ENCODE measurements at places on chromosomes 13 and 19.

DNA sequence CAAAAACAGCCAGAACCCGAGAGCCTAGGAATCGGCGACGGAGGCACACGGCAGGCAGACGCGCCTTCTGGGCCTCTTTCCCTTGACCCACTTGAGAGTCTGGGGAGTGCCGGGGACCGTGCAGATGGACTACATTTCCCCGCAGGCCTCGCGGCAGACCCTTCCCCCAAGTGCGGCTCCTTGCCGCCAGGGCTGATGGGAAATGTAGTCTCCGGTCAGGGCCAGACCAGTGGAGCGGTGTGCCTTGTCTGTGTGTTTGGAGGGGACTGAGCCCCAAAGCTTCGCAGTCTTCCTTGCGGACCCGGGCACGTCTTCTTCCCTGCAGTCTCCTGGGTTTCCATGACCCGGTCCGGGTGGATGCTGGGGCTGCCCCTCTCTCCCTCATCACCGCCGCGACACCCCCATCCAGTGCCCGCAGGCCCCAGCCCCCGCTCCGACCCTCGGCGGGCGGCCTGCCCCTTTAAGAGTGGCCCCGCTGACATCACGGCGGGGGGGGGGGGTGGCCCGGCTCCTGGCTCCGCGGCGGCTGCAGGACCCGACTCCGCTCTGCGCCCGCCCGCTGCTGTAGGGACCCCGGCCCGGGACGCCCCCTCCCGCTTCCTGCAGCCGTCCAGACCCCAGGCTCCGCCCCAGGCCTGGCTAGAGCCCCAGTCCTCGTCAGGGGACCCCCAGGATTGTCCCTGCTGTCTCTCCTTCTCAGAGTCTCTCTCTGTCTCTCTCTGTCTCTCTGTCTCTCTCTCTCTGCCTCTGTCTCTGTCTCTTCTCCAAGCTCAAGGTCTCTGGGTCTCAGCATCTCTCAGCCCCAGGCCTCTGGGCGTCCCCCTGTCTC is 758 bp upstream of the CACNG7 start:
- no peak for DNase-seq

GRCh38 chr19:37334179-37335071 is 36.5 kb upstream of the ZNF527 start:
- no peak for DNase-seq

- DNase-seq = no peak
These were observed 27.8 kb upstream of the OR1M1 start for GRCh38 chr19:9058905-9059667.

DNA sequence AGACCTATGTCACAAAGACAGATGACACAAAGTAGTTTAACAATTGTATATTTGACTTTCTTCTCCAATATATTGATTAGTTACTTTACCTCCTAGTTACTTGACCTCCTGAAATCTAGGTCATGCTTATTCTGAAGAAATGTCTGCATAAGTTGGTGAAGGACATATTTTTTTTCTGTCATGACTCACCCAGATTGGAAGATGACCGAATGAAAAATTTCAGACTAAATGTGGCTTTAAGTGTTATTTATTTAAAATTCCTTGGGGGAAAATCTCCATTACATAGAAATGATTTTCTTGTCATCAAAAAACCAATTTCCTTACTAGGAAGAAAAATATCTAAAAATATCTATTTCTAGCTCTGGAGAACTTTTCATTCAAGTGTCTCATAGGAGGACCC is 217.1 kb downstream of the POSTN start:
- DNase-seq = no peak

DNA sequence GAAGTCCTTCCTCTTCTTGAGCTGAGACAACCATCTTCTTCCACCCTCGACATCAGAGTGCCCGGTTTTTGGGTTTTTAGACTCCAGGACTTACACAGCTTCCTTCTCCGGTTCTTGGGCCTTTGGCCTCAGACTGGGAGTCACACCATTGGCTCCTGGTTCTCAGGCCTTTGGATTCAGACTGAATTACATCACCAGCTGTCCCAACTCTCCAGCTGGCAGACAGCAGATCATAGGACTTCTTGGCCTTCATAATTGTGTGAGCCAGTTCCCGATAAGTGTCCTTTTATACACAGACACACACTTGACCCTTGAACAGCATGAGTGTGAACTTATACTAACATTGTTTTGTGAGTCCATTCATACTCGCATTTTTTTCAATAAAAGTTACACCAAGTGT is 166.0 kb upstream of the UBL3 start:
- no peak for DNase-seq

GRCh38 chr13:110942248-110942981 is 27.5 kb upstream of the ANKRD10 start:
- no peak for DNase-seq

GRCh38 chr19:41299046-41299754 is 10.8 kb upstream of the CCDC97 start:
- DNase-seq = no peak

DNA sequence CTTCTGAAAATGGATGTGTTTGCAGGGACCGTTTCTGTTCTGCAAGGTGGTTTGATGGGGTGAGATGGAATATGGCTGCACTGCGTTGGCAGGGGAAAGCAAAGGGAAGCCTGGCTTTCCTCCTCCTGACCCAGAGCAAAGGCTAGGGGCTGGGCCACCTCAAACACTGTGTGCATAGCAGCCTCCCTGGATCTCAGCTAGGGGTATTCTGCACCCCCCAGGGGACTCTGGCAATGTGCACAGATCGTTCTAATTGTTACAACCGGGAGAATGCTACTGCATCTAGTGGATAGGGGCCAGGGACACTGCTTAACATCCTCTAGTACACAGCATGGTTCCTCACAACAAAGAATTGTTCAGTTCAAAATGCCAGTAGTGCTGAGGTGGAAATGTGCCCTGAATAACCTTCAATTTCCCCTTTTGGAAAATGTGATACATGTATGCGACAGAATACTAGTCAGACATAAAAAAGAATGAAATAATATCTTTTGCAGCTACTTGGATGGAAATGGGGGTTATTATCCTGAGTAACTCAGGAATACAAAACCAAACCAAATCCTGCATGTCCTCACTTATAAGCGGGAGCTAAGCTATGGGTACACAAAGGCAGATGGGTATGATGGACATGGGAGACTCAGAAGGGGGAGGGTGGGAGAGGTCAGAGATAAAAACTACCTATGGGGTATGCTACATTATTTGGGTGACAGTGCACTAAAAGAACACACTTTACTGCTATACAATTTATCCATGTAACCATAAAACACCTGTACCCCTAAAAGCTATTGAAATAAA is 671.2 kb downstream of the UQCRFS1 start:
- no peak for DNase-seq

DNA sequence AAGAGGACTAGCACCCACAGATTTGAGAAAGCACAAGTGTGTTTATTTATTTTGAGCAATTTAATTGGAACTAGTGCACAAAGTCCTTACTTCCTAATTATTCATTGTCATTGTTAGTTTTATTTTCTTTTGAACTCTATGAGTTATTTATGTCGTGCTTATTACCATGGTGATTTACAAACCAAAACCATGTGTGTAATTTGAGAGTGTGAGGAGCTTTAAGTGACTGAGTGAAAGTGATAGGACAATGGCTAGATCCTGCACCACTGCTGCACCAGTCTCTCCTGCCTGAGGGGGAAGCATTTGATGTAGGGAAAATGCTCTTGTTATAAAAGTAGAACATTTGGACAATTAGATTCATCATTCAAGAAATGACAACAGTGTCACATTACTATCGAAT is 172.3 kb upstream of the KLF12 start:
- peak; percentile 38 for DNase-seq

- DNase-seq = no peak
These were observed 100.0 kb upstream of the SOX1 start for GRCh38 chr13:111966933-111967332.

DNA sequence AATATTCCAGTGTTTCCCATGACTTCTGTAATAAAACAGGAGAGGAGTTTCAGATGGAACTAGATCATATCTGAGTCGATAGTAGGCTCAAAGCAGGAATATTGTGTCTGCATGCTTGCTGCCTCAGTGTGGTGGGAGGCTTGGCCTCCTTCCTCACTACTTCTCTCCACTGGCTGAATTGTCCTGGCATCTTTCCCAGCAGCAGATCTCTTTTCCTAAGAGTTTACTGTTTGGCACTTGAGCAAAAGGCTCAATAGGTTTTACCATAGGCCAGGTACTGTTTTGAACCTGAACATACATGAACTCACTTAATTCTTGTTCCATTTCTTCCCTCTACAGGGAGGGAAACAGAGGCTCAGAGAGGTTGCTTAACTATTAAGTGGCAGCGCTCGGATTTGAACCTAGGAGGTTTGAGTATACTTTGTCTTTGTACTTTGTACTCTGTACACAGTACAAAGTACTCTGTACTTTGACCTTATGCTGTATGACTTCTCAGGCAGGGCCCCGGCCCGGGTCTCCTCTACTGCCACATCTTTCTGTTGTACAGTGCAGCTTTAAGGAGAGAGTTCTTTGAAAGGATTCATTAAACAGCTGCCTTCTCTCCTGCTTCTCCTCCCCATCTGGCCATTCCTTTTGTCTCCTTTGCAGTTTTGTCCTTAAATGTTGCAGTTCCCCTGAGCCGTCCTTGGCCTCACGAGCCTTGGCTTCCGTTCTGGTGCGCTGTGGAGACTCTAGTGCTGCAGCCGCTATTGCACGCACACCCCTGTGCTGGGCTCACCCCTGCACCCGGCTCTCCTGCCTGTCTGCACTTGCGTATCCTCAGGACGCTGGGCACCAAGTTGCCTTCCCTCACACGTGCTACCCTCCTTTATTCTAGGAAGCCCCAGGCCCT is 8.1 kb downstream of the B3GLCT start:
- DNase-seq = no peak

- DNase-seq = no peak
These were observed 14.9 kb downstream of the TIMM13 start for GRCh38 chr19:2412449-2412848.

GRCh38 chr13:33764716-33765115 is 53.2 kb upstream of the RFC3 start:
- DNase-seq = no peak

DNA sequence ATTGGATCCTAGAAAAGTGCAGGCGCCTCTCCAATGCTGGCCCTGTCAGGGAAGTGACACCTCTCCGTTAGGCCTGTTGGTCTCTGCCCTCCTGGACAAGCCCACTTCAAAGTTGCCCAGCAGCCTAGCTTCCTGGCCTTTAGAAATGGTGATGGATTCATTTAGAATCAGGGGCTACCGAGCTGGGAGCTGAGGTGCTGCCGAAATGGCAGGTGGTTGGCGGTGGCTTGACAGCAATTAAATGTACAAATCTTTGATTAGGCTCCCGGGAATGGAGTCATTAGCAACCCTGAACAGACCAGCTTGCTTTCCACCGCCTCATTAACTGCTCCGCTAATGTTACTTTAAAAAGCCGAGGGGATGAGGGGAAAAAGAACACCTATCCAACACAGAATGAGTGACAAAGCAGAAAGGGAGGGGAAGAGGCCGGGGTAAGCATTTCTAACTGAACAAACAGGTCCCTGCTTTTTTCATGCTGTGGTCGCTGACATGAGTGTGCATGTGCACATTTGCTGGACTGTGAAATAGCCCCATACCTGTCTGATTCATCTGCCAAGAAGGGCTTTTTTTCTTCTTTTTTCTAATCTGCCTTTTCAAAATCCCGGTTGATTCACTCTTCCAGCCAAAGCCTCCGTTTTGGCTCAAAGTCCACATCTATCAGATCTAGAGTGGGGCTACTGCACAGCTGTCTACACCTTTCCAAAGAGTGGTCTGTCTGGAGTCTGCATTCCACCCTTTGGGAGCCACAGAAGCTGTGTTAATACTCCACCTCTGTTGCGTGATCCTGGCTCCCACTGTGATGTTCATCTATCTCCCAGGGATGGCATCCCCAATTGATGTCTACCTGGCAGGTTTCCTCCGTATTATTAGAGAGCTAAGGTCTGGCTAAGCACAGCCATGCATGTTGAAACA is 431.9 kb downstream of the COG6 start:
- DNase-seq = no peak

- no peak for DNase-seq
These were observed 4.5 kb downstream of the LDLR start for GRCh38 chr19:11093689-11094238.

DNA sequence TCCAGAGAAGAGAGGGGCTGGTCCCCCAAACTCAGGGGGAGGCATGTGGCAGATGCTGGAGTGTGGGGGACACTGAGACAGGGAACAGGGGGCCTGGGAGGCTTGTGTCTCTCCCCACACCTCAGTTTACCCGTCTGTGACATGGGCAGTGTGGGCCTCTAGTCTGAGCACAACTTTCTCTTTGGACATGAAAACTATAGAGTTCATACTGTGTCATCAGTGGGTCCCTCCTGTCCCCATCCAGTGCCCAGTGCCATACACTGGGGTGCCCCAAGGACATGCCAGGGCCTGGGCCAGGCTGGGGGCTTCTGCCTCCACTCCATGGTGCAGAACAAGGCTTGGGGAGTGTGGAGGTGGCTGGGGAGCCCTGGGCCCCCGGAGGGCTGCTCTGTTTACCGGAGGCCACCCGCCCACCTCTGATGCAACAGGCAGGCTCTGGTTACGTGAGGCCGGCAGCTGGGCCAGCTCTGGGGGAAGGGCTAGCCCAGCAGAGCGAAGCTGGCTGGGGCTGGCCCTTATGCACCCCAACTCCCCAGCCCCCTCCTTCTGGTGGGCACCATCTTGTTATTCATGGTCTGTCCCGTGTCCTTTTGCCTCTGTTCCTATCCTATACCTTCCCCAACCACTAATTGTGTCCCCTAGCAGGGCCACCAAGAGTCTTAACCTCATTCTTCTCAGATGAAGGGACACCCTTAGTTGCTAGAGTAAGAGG is 1.9 kb upstream of the MEF2B start:
- no peak for DNase-seq

- no peak for DNase-seq
These were observed 8.5 kb upstream of the TPT1 start for GRCh38 chr13:45349438-45349837.

- DNase-seq = no peak
These were observed 25.6 kb downstream of the CARM1 start for GRCh38 chr19:10896851-10897526.

DNA sequence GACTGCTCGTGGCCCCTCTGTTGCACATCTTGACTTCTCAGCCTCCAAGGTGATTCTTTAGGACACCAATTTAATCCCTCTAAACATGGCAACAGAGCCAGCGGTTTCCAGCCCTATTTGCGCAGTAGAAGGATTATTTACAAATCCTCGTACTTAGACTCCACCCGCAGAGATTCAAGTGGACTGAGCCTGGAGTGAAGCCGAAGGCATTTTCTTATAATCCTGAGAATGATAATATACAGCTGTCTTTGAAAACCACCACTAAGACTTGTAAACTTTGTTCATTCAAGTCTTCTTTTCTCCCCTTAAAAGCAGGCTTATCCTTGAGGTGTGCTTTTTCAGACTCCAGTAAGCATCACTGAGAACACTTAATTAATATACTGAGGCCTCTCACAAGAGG is 4.8 kb upstream of the DPRX start:
- DNase-seq = no peak

DNA sequence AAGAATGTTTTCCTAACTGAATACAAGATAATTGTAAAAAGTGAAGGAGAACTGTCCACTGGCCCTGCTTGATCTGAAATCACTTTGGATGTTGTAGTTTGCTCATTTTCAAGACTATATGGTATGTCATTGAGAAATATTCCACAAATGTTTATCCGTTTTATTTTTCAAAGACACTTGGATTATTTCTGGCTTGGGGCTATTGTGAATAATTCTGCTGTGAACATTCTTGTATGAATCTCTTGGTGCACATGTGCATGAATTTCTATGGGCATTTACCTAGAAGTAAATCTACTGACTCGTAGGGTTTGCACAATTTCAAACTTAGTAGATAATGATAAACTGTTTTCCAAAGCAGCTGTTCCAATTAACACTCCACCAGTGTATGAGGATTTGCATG is 8.6 kb downstream of the RXFP2 start:
- no peak for DNase-seq

GRCh38 chr19:18385675-18386542 is at the start of gene GDF15:
Gene GDF15, plus strand, starts transcription at chr19:18386158. Its CDS starts 32 bp downstream, at chr19:18386190.
- no peak for DNase-seq
